ENCODE measurements at places on chromosomes 13 and 19.

DNA sequence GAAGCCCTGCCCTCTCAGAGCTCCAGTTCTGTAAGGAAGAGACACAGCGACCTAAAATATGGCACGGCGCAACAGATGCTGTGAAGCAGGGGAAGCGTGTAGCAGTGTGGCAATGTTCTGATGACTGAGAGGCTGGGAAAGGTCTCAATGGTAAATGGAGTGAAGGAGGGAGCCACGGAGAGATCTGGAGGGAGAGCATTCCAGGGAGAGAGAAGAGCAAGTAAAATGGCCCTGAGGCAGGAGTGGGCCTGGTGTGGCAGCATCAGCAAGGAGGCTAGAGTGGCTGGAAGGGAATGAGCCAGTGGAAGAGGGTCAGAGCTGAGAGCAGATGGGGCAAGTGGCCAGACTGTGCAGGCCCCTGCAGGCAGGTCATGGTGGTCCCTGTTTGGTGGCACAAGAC, 16.4 kb downstream of the RCN3 start:
- DNase-seq, result no peak

- DNase-seq, result peak; percentile 47
These were observed 2.0 kb upstream of the KLF12 start for GRCh38 chr13:74136084-74136658.

DNA sequence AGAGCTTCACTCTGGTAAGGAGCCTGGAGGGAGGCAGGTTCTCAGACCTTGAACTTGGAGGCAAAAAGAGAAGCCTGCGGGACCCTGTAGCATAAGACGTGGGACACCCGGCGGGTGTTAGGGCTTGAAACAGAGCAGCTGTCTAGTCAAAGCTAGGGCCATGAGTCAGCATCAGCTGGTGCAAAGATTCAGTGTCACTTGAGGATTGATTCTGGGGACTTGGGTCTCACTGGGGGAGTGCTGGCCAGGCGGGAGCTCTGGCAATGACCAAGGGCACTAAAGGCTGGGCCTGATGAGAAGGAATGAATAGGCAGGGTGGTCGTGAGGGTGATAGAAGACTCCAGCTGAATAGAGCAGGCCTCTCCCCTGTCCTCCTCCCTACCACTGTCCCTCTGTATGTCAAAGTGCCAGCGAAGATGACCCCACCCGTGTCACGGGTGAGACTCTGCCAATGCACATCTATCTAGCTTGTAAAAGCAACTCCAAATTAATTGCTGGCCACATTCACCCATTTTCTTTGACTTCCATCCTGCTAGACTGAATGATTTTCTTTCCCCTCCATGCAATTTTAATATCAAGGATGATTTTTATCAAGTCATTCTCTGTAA, 97.1 kb downstream of the MBNL2 start:
- DNase-seq, result no peak

DNA sequence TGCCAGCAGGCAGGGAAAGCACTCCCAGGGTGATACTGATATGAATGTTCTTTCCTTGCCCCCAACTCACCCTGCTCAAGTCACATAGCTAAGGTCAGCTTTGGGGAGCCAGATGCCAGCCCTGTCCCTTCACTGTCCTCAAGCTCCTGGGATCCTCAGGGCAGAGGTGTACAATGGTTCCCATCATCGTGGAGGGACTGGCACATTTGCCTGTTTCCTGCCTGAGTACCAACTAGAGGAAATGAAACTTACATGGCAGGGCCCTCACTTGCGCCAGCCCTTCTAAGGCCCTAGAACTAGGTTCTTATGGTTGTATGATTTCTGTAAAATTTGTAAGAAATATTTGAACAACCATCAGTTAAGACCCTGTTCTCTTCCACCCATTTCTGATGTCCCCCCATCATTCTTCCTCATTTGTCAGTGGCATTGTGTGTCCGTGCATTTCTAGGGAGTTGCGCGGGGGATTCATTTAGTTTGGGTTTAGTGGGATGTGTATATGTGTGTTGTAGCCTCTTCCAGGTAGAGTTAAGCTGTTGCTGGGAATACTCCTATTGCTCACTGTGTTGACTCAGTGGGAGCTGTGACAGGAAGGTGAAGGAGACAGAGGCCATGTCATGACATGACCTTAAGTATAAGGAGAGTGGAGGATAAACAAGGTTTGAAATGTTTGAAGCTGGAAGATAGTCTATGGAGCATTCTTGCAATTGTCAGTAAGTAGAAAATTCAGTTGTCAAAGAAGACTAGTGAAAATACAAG, 41.3 kb upstream of the RCBTB2 start:
- no peak for DNase-seq

- no peak for DNase-seq
These were observed 205.1 kb upstream of the STARD13 start for GRCh38 chr13:33490461-33491327.

DNA sequence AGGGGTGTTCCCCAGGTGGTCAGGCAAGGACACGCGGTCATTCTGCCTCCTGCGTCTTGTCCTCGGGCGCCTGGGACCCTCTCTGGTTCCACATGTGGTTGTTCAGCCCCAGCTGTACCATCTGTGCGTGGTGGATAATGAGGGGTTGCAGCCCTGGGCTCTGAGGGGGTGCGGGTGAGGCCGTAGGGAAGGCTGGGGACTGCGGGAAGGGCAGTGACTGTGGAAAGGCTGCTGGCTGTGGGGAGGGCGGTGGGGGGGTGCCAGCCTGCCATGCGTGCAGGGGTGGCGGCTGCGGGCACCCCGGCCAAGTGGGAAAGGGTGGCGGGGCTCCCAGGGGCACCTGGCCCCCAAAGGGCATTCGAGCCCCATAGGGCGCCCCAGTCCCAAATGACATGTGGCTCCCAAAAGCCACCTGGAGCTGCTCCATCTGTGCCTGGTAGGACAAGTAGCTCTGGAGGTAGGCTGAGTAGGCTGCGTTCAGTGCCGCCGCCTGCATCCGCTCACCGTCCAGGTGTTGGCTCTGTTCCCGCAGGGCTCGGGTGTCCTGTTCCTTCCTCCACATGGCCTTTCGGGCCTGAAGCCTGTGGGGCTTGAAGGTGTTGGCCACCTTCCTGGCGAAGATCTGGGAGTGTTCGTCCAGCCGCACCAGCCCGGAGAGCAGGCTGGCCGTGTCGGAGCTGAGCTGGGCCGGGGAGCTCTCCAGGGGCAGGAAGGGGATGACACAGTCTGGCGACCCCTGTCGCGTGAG, 15.1 kb downstream of the TICAM1 start:
- DNase-seq, result no peak

DNA sequence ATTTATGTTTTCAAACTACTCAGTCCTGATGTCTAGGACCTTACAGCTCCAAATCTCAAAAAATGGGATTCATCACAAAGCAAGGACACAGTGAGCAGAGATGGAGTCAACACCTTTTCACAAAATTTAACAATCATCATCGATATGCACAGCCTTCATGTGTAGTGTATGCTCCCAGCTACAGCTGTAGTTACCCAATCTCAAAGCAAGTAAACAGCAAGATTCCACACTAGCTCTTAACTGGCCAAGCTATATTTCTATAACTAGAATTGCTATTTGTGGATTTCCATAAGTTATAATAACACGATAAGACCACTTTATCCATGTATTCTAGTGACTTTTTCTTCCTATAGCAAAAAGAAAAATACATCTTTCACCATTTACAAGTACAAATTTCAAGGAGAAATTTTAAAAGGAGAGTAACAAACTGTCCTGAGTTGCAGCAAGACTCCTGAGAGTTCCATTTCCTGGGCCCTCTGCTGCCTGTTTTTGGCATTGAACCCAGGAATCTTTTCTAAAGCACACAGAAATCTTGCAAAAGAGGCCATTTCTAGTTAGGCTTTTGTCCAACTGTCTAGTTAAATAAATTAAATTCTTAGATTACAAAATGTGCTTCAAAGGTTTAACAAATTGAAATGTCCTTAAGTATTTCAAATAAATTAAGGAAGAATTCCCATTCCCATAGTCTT, 460.6 kb downstream of the FGF14 start:
- DNase-seq, result no peak

DNA sequence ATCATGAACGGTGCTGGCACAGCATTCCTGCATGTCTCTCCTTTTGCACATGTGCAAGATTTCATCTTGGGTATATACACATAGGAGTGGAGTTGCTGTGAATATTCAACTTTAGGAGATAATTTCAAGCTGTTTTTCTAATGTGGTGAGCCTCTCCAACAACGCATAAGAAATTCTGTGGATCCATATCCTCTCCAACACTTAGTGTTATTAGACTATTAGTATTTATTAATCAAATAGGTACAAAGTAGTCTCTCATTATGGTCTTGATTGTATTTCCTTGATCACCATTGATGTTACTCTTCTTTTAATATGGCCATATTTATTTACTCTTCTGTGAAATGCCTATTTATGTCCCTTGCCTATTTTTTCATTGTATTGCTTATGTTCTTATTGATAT, 114.5 kb downstream of the URI1 start:
- DNase-seq, result no peak

DNA sequence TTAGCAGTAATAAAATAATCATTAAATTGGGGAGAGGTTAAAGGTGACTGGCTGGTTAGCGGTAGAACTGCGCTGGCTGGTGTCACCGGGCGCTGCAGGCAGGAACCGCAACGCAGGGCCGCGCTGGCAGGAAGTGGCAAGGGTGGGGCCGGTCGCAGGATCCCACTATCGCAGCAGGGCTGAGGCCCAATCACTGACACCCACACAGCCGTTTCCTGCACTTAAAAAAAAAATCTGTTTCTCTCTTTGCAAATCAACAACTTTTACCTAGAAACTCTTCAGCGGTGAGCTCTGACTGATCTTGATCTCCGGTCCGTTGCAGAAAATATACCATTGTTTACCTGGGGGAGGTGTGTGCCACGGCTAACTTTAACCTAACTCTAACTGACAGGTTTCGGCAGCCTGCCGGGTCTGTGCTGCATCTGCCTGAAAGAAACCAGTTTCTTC, 46.9 kb downstream of the KLF2 start:
- DNase-seq, result peak; percentile 81

DNA sequence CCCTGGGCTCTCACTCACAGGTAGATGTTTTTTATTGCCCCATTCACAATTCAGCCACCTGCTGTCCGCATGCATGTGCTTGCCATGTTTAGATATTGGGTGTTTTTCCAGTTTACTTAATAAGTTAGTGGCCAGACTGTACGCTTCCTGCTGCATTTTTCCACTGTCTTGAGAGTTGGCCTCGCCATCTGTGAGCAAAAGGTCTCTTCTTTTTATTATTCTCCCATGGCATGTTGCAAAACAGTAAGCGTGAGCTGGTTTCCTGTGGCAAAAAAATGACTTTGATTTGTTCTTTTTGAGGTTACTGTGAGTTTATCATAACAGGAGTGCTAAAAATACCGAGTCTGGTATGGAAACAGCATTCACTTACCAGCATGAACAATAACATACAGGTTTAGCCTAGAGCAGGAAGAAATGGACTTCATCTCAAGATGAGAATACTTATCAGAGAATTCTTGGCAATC, 46.0 kb downstream of the SAE1 start:
- DNase-seq, result peak; percentile 53

GRCh38 chr13:21522130-21522529, 63.0 kb upstream of the ZDHHC20 start:
- no peak for DNase-seq

- DNase-seq, result no peak
These were observed 119.1 kb downstream of the SOX1 start for GRCh38 chr13:112186091-112186490.

GRCh38 chr19:41913538-41914423, 14.5 kb downstream of the ERFL start:
- no peak for DNase-seq

DNA sequence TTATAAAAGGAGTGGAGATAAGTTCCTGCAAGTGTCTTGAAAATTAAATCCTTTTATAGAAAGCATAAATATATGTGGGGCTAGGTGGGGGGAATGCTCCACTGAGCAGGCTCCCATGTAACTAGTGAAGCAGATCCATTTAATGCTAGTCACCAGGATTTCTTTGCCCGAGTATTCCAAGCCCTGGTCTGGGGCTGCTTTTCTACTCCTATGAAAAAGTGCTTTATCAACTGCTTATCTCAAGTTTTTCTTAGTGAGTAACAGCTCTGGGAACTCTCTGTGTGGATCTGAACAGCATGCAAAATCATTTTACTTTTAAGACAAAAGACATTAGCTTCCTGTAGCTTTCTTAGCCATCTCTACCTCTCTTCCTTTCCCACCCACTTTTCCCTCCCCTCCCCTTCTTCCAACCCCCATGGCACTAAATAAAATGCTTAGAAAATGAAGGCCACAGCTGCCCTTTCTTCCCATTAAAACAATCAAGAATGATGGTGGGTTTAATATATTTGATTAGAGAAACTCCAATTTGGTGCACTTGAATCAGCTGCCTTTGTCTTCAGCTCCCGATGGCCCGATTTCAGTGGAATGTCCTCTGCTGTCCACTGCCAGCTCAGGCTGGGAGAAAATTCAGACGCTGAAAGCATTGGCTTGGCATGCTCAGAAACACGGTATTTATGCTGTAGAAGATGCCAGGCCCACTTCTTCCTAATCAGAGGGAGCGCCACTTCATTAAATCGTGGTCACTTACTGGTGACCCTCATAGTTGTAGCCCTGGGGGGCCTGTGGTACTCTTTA, 475.1 kb downstream of the FOXO1 start:
- no peak for DNase-seq

DNA sequence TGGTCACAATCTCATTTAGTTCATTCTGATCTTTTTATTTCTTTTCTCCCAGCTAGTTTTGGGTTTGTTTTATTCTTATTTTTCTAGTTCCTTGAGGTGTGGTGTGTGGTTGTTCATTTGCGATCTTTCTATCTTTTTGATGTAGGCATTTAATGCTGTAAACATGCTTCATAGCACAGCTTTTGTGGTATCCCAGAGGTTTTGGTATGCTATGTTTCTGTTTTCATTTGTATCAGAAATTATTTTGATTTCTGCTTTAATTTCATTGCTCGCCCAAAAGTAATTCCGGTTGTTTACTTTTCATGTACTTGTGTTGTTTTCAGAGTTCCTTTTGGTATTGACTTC, 12.6 kb downstream of the DNAJC3 start:
- no peak for DNase-seq

DNA sequence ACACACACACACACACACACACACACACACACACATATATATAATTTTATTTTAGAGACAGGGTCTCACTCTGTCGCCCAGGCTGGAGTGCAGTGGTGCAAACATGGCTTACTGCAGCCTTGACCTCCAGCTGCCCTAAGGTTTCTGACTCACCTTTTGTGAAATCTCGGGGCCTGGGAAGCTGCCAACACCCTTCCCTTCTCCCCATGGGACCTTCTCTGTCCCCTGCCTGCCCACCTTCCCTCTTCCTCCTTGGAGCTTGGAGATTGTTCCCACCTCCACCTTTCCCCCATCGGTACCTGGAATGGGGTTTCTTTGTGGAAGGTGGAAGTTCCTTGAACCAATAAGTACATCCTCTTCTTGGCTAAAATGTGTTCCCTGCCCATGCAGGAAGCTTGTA, 6.3 kb downstream of the ARRDC5 start:
- no peak for DNase-seq

Data from stimulated activated CD4-positive, alpha-beta T cell treated with anti-CD3 and anti-CD28 coated beads, Interleukin-4, amount 100 ng/mL, for 24 hours (primary cell).